Caco-2 (cell line): ENCODE measurements at places on chromosomes 6 and 20.

DNA sequence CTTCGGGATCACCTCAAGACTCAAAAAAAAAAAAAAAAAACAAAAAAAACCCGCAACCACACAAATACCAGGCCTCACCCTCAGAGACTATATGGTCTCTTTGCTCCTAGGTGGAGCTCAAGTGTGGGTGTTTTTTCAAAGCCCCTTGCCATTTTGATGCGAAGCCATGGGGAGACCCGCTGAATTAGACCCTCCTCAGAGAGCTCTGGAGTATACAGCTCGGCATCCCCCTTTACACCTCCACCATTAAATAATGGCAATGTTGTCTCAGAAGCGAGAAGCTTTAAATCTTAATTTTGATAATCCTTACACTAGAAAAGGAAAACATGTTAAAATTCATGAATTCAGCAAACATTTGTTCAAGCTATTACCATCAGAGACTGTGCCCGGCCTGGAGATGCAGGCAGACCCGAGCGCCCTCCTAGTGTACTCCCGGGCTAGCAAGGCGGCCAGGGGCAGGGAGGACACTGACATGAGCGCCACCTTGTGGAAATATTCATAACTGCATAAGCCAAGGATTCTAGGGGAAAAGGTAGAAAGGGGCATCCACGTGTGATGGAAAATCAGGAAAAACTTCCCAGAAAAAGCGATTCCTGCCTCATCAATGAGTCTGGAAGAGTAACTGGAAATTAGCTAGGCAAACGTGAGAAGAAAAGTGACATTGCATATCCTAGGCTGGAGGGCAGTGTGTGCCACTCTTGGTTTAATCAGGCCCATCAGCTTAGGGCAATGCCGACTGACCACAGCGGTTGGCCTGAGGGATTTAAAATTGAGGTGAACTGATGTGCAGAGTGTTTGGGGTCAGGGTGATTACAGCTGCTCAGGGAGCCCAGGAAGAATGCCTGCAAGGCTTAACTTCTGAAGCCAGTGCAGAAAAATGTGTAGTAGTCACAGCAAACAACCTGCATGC is 72.5 kb downstream of the B3GAT2 start:
- H3K4me1 ChIP-seq = no peaks in the 10 kb centered on the region
- DNase-seq = peak; percentile 76
- H3K27ac ChIP-seq = no peak overlapping the region
- H3K4me3 ChIP-seq = no peak overlapping the region

DNA sequence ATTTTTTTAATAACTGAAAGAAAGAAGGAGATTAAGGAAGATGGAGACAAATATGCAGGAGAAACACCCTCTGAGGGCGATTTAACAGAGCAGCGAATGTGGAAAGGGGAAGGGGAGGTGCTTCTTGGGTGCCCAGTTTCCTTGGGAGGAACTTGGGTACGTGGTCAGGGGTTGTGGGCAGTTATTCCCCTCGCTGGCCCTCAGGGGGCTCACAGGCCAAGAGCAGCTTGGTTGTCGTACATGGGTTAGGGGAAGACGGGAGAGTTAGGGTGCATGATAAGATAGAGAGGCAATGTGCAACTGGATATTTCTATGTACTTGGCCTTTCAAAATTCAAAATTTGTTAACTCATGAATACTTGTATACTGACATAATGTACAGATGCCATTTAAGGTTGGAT is 7.0 kb upstream of the TUBB2A start:
- H3K27ac ChIP-seq = no peak overlapping the region
- no peak for DNase-seq
- H3K36me3 ChIP-seq = no peaks in the 10 kb centered on the region
- no peaks in the 10 kb centered on the region for H3K27me3 ChIP-seq
- H3K4me3 ChIP-seq = no peak overlapping the region

DNA sequence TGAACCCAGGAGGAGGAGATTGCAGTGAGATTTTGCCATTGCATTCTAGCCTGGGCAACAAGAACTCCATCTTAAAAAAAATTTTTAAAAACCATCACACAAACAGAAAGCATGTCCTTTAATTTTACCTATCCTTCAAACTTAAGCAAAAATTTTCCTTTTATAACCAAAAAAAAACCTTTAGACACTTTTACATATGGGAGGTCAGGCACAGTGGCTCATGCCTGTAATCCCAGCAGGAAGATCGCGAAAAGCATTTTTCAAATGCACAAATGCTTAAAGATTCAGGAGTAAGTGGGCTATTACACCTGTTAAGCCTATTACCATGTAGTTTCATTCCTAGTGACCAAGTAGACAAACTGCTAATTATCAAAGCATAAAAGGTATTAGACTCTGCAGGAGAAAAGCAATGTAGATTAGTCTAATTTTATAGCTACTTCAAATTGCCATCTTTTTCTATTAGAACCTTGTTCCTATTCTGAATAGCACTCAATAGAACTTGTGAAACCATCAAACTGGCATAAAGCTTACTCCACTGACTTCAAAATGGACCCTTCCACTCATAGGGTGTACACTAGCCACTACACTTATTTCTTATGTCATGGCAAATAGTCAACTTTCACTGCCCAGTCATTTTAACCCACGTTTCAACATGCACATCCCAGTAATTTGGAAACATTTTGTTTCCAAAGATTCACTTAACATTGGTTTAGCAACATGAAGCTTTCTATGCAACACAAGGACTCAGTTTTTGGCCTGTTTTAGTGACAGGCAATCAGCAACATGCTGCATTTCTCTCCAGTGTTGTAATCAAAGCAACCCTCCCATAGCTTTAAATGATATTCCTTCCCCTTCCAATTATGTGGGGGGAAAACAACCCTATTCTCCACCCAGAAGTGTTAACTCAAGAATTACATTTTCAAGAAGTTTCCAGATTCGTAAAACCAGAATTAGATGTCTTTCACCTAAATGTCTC is 4.0 kb downstream of the EEF1A1 start:
- H3K27ac ChIP-seq = peak overlapping the region; percentile 61
- no peak overlapping the region for H3K4me3 ChIP-seq
- peaks cover 3% of the 10 kb centered on the region; the same call in 1 of the 2 replicates for H3K4me1 ChIP-seq
- peaks cover 12% of the 10 kb centered on the region for H3K36me3 ChIP-seq
- no peak for DNase-seq

- no peaks in the 10 kb centered on the region for H3K36me3 ChIP-seq
- H3K4me3 ChIP-seq = 0 out of 2 replicates have a peak overlapping the region, but pooled peaks have one; percentile 11
- no peak overlapping the region for H3K27ac ChIP-seq
- H3K27me3 ChIP-seq = peaks cover 5% of the 10 kb centered on the region
Observed at GRCh38 chr6:13013681-13014503, 297.3 kb downstream of the PHACTR1 start.

DNA sequence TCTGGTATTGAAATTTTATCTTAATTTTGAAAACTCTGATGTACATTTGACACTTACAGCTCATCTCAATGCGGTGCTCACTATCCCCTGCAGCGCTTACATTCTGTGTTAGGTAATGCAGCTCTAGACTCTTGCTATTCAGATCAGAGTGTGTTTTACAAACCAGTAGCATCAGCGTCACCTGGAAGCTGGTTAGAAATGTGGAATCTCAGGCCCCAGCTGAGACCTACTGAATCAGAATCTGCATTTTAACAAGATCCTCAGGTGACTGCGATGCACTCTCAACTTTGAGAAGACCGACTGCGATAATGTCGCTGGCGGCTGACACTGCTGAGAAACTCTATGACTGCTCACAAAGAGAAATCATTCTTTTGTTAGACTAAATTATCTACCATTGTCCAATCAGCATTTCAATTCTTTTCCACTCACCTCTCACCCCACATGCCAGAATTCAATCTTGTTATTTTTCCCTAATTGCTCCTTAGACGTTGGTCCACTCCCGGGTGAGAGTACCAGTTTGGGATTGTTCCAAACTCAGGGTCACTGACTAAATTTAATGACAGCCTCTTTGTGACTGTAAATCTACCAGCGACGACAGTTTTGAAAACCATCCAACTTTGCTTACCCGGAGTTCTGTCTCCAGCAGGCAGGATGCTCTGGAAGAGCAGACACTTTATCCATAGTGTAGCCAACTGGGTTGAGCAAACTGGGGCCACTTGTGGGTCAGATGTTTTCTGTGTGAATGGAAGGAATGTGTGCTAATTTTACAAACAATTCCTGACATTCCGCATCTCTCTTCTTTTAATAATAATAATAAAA is 140.1 kb upstream of the BTBD3 start:
- DNase-seq = no peak
- H3K27ac ChIP-seq = no peak overlapping the region
- no peaks in the 10 kb centered on the region for H3K27me3 ChIP-seq
- no peak overlapping the region for H3K4me3 ChIP-seq

- no peaks in the 10 kb centered on the region for H3K36me3 ChIP-seq
- H3K27me3 ChIP-seq = no peaks in the 10 kb centered on the region
Observed at GRCh38 chr6:87699576-87699975, 2.5 kb downstream of the AKIRIN2 start.

DNA sequence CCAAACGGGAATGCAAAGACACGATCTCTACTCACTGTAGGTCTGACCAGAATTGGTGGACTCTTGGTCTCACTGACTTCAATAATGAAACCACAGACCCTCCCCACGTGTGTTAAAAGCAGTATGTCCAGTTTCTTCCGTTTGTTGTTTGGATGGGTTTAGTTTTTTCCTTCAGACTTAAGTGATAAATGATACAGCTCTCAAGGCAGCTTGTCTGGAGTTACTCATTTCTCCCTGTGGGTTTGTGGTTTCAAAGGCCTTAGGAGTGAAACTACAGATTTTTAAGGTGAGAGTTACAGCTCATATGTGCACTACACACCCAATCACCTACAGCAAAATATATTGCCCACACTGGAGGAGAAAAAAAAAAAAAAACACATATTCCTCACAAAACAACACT is 86.7 kb upstream of the STMND1 start:
- no peaks in the 10 kb centered on the region for H3K27me3 ChIP-seq
- no peak overlapping the region for H3K4me3 ChIP-seq
- H3K36me3 ChIP-seq = no peaks in the 10 kb centered on the region

GRCh38 chr6:106156863-106157262 is 70.7 kb downstream of the PRDM1 start:
- no peak overlapping the region for H3K4me3 ChIP-seq
- no peak for DNase-seq
- H3K27me3 ChIP-seq = no peaks in the 10 kb centered on the region

- peaks cover 1% of the 10 kb centered on the region; the same call in 1 of the 2 replicates for H3K36me3 ChIP-seq
- H3K4me3 ChIP-seq = no peak overlapping the region
- H3K4me1 ChIP-seq = peaks cover 46% of the 10 kb centered on the region
- no peaks in the 10 kb centered on the region for H3K27me3 ChIP-seq
Observed at GRCh38 chr6:122800906-122801305, 11.8 kb downstream of the SMPDL3A start.

- H3K4me1 ChIP-seq = peaks cover 4% of the 10 kb centered on the region; the same call in 1 of the 2 replicates
- DNase-seq = peak; percentile 90
- H3K4me3 ChIP-seq = no peak overlapping the region
- H3K36me3 ChIP-seq = no peaks in the 10 kb centered on the region
- H3K27ac ChIP-seq = peak overlapping the region; percentile 86
Observed at GRCh38 chr20:36836591-36837269, 39.2 kb upstream of the TLDC2 start.

DNA sequence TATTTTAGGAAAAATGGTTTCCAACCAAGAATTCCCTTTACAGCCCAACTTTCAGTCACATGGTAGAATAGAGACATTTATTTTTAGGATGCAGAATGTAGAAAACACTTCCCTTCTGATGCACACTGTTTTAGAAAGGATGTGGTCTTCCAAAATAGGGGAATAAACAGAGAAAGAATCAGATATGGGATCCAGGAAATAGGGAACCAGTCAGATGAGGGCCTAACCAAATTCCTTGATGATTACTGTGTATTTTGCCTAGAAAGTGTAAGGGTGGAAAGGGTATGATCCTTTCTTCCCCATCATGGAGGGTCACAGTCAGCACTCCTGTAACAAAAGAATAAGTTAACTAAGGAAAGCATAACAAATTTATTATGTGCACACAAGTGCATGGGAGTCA is 27.4 kb downstream of the SLX4IP start:
- H3K4me1 ChIP-seq = peaks cover 11% of the 10 kb centered on the region; the same call in 1 of the 2 replicates
- no peak overlapping the region for H3K4me3 ChIP-seq
- no peaks in the 10 kb centered on the region for H3K36me3 ChIP-seq
- no peak overlapping the region for H3K27ac ChIP-seq

GRCh38 chr6:119110601-119111548 is 32.4 kb upstream of the FAM184A start:
- no peaks in the 10 kb centered on the region for H3K4me1 ChIP-seq
- H3K36me3 ChIP-seq = no peaks in the 10 kb centered on the region
- no peaks in the 10 kb centered on the region for H3K27me3 ChIP-seq

GRCh38 chr6:92545861-92546260 is 873.5 kb downstream of the EPHA7 start:
- H3K4me3 ChIP-seq = no peak overlapping the region
- H3K27me3 ChIP-seq = no peaks in the 10 kb centered on the region
- H3K36me3 ChIP-seq = no peaks in the 10 kb centered on the region
- no peaks in the 10 kb centered on the region for H3K4me1 ChIP-seq
- no peak overlapping the region for H3K27ac ChIP-seq

GRCh38 chr20:57959018-57959417 is 249.2 kb upstream of the PMEPA1 start:
- no peaks in the 10 kb centered on the region for H3K27me3 ChIP-seq
- no peak for DNase-seq
- no peak overlapping the region for H3K4me3 ChIP-seq
- peaks cover 15% of the 10 kb centered on the region for H3K4me1 ChIP-seq
- H3K36me3 ChIP-seq = no peaks in the 10 kb centered on the region

DNA sequence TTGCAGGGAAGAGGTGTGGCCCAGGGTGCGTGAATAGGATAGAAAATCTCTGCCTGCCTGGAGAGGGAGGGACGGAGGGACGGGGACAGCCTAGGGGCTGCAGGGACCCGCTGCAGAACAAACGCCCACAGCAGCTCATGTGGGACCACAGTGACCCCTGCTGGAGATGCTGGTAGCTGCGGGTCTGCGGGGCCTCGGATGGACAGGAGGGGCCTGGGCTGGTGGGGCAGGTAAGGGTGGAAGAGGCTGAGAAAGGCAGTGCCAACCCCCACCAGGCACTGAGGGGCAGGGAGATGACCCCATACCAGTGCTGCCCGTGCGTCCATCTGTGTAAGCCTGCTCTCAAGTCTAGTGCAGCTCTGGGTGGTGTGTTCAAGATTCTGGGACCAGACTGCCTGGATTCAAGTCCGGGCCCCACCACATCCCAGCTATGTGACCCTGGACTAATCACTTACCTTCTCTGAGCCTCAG is 39.4 kb downstream of the KIAA1755 start:
- H3K4me1 ChIP-seq = peaks cover 13% of the 10 kb centered on the region
- no peaks in the 10 kb centered on the region for H3K27me3 ChIP-seq
- H3K36me3 ChIP-seq = no peaks in the 10 kb centered on the region

DNA sequence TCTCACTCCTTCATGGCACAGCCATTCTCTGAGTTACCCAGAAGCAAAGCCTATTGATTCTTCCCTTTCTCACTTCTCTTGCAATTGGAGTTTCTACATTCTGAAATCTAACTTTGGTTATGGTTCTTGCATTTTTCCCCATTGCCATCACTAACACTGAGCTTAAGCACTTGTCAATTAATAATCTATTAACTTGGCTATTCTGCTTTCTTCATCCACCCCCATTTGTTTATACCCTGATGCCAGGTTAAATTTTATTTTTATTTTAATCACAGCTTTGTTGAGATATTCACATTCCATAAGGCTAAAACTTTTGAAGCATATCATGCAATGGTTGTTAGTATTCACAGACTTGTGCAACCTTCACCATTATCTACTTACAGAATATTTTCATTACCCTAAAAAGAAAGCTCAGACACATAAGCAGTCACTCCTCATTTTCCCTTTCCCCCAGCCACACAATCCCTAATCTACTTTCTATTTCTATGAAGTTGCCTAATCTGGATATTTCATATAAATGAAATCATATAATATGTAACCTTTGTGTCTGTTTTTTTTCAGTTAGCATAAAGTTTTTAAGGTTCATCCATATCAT is 222.3 kb downstream of the UBE3D start:
- no peaks in the 10 kb centered on the region for H3K27me3 ChIP-seq
- H3K4me3 ChIP-seq = no peak overlapping the region
- no peak overlapping the region for H3K27ac ChIP-seq
- H3K4me1 ChIP-seq = no peaks in the 10 kb centered on the region
- H3K36me3 ChIP-seq = no peaks in the 10 kb centered on the region
